ENCODE measurements at places on chromosomes 6 and 20. TPM values are rescaled to one million over a fixed set of nuclear protein-coding genes. Genes with fewer than 3 reads are reported as not detected.

Gene CFAP61
- total RNA-seq: not detected

Gene ELOVL2
- 0.05 TPM for total RNA-seq

Gene PKHD1
- total RNA-seq: not detected

Gene SIM1
- not detected for total RNA-seq

Gene SIRPA
- 36.4 TPM for total RNA-seq

Gene PAX1
- not detected for total RNA-seq

Gene IPCEF1
- total RNA-seq: 0.34 TPM

Gene POPDC3
- 0.34 TPM for total RNA-seq

Gene FILIP1
- 10.4 TPM for total RNA-seq
